Tongue (tissue), 3 donors: ENCODE measurements at places on chromosomes 4 and X.
A peak's percentile ranks its signal among the peaks of the same experiment; 100 is the strongest.

DNA sequence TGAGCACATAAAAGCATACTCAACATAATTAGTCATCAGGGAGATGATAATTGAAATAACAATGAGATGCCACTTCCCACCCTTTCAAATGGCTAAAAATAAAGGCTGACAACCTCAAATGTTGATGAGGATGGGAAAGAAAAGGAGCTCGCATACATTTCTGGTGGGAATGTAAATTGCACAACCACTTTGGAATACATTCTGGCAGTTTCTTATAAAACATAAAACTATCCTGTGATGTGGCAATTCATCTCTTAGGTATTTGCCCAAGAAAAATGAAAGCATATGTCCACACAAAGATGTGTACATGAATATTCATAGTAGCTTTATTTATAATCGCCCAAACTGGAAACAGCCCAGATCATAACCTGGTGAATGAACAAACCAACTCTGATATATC is 687 bp upstream of the ZNF275 start:
- no peak for DNase-seq

DNA sequence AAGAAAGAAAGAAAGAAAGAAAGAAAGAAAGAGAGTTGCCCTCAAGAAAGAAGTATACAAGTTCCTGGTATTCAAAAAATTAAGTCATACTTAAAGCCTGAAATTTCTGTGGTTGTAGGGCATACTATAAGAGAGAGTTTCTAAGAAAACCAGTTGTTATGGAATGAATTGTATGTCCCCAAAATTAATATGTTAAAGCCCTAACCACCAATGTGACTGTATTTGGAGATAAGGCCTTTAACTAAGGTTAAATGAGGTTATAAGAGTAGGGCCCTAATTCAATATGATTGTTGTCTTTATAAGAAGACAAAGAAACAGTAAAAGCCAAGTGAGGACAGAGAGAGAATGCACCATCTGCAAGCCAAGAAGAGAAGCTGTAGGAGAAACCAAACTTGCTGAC is 521.1 kb downstream of the CCSER1 start:
- no peak for DNase-seq

DNA sequence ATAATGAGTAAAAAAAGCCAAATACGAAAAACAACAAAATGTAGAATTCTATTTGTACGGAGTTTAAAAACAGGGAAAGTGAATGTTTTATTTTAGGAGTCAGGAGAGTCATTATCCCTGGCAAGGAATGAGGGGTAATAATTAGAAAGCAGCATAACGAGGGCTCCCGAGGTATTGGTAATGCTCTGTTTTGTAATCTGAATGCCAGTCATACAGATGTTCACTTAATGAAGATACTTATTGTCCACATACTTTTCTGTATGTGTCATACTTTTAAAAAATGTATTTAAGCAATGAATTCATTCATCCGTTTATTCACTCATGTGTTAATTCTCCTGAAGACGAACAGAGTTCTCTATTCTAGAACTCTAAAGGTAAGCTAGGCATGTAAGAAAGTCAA is 87.8 kb upstream of the BMP2K start:
- no peak for DNase-seq

GRCh38 chr4:170827562-170828274 is 738.0 kb upstream of the AADAT start:
- DNase-seq, result no peak

DNA sequence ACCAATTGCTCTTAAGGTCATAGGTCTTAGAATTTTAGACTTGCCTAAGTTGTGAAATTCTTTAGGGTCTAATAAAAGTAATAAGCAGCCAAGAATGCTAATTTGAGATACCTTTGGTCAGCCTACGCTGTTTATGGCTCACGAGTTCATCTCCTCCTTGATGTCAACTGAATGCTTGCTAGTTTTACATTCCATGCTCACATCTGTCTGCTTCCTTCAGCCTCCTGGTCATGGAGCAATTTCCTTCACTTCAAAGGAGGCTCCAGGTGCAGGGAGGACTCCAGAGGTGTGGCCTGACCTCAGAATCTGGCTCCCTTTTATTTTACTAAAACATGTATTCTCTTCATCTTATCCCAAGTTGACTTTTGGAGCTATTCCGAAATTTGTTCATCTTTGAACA is 23.3 kb upstream of the LNX1 start:
- peak; percentile 20 for DNase-seq

DNA sequence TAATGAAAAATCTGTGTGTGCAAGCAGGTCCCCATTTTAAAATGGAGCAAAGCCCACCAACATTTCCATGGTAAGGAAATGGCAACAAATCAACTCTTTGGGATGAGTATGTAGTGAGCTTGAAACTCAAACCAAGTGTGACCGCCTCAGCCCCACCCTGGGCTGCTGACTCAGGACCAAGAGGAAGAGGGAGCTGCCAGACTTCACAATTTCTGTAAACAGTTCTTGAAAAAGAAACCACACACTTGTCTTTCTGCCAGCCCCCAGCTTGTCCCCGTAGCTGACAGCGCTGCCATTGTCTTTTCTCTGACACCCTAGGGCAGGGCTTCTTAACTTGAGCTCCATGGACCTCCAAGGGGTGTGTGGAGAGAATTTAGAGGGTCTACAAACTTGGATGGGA is 10.3 kb downstream of the RTL5 start:
- DNase-seq, result peak; percentile 83

DNA sequence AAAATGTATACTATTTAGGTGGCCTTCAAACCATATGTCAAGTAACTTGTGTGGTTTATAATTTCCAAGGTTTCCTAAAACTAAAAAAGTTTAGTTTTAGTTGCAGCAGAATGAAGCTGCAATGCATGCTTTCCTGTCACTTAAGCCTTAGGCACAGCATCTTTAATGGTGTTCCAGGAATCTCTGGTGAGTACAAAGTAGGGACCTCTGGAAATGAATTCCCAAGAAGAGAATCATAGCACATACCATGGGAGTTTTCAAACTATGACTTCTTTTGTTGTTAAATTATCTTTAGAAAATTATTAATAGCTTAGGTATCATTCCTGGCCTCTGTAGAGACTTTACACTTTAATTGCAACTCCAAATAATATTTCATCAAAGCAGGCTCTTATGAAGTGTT is 1005.9 kb upstream of the PABPC4L start:
- DNase-seq, result no peak

GRCh38 chrX:106726485-106727437 is at the start of gene RNF128:
Gene RNF128 (plus strand): TSS chrX:106726701. CDS start chrX:106726914, 213 bp downstream.
- peak; percentile 27 for DNase-seq

GRCh38 chr4:88008743-88009171 is 1.3 kb downstream of the PKD2 start:
- peak; percentile 50 for DNase-seq

GRCh38 chr4:108793415-108793814 is 30.6 kb upstream of the ETNPPL start:
- no peak for DNase-seq

DNA sequence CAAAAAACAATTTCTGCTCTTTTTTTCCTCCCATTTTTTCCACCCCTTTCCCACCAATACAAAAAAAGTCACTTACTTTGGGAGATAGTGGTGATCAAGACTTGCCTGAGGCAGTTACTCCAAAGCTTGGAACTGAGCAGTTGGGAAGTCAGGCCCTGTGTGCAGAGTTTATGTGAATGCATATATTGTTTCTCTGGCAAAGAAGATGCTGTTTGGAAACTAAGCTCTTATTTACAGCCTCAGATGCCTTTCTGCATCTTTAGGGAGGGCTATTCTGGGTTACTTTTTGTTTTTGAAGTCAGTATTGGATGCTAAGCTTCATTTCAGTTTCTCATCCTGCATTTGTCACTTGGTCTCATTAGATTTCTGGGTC is 136.3 kb downstream of the ZNF330 start:
- DNase-seq, result no peak

GRCh38 chr4:76156635-76157034 is 8.4 kb upstream of the NUP54 start:
- DNase-seq, result no peak

DNA sequence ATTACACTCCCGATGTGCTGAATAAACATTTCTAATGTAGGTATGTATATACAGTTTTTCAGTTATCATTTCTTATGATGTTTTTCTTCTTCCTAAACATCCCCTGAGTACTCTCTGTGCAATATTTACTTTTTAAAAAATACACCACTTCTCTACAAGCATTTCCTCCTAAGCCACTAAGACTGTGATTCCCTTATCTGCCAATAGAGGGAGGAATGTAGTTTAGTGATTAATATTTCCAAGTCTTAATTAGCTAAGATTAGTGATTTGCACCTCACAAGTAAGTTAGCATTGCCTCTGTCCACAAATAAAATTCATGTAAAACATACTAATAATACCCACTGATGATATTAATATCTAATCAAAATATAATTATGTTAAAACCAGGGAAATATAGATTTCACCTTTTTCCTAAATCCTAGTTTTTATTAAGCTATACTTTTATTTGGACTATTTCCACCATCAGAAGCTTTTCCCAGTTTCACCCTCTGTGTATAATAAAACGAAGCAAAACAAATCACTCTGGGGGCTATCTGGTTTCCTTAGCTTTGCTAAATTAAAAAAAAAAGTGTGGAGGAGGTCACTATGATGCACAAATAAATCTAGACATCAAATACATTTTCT is 909.1 kb downstream of the FAT4 start:
- DNase-seq, result no peak

DNA sequence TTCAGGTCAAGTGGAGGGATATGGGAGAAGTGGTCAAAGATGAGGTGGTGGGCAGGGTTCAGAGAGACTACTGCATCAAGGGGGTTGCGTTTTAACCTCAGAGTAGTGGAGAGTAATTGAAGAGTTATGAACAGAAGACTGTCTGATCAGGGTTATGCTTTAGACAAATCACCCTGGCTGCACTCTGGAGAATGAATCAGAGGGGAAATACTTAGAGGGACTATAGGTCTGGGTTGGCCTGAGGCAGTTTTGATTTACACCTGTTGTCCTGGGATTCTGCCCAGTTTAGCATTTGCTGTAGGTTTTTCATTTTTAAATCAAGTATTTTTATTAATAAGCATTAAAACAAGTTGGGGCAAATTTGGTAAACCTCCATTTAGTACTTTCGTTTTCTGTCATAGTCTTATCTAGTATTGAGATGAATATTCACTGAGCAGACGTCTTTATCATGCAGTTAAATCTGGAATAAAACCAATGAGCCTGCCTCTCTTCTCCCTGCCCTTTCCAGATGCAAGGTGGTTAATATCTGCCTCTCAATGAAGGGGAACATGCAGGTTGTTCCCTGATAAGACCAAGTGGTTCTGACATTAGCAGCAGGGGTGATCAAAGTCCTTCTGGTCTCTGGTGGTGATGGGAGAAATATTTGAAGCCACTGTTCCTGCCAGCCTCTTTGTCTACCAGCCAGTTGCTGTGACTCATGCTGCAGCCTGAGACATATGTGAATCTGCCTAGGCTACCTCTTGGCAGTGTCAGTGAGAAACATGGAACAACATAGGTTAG is 116.0 kb upstream of the RPS6KA3 start:
- no peak for DNase-seq

DNA sequence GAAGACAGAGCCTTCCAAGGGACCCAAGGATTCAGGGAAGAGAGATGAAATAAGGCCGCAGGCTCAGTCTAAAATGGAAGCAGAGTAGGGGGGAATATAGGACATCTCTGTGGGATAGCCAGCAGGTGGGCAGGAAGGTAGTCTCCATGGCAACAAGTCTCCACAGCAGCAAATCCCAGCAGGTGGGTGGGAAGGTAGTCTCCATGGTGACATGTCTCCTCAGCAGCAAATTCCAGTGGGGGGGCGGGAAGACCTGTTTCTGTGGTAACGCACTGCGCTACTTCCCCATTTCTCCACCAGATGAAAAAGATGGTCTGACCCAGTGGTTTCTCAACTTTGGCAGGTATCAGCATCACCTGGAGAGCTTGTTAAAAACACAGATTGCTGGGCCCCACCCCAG is 18.3 kb downstream of the NLGN3 start:
- DNase-seq, result no peak

DNA sequence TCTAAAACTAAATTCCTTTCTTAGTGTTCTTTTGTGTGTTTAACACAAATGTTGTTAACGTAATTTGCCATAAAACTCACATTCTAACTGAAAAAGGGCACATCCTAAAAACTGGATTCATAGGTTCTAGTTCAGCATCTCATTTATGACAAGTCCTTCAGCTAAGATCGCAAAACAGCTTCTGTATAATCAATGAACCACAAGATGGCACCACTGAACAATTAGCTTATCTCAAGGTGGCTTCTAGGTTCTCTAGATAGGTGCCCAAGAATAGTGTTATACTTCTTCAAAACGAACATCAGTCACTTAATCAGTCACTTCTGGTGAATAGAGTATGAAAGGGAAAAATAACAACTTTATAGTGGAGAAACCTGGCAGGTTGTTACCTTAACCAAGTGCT is 54.3 kb downstream of the NRK start:
- DNase-seq, result no peak

GRCh38 chr4:96356591-96357370 is 516.9 kb downstream of the PDHA2 start:
- no peak for DNase-seq

- DNase-seq, result peak; percentile 3
Observed at GRCh38 chr4:157885811-157886210, 287.0 kb downstream of the GASK1B start.

GRCh38 chr4:20172070-20172760 is 79.5 kb upstream of the SLIT2 start:
- DNase-seq, result no peak

DNA sequence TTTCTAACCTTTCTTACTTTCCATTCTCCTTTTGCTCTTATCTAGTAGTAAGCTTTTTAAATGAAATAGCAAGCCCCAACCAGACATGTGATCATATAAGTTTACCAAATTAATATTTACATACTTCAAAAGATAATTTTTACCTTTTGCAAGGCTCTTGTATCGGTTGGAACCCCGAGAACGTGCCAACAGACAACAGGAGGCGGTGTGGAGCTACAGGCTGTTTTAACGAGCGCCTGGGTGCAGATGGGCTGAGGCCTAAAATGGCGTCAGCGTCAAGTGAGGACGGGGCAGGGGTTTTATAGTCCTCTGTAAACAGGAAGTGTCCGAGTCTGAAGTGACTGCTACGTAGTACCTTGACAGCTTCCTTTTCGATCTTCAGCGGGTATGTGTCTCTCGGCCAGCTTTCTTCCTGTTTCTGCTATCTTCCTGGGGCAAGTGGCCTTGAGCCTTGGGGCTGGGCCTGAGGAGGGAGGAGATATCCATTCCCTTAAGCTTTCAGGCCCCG is 342.7 kb downstream of the GALNTL6 start:
- no peak for DNase-seq

DNA sequence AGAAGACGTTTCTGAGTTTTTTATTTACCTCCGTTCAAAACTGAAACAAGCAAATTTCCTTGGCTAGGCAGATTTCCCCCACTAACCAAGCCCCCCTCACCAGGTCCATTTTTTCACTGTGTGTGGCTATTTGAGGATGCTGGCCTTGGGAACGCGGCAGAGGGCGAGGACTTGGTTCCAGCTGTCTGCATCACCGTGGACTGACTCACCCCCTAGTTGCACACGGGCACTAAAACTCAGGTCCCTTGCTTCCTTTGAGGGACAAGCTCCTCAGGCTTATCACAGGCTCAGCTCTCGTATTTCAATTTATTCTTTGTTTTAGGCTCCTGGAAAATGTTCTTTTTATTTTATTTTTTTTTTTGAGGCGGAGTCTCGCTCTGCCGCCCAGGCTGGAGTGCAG is 8.4 kb upstream of the MTNR1A start:
- DNase-seq, result no peak

GRCh38 chr4:150501983-150502382 is 80.0 kb upstream of the MAB21L2 start:
- DNase-seq, result no peak
